Keratinocyte (primary cell): ENCODE measurements at places on chromosomes 4 and X. TPM values are rescaled to one million over a fixed set of nuclear protein-coding genes. Genes with fewer than 3 reads are reported as not detected.

PYURF gene
- 55.4 to 95.6 TPM (median 71.5 TPM) in 3 replicates for polyA plus RNA-seq

S100G gene
- polyA plus RNA-seq = not detected in 3 replicates

TLR3 gene
- polyA plus RNA-seq = 5.6 to 9.3 TPM (median 8.8 TPM) in 3 replicates

NPY2R gene
- polyA plus RNA-seq = not detected in 3 replicates

MEPE gene
- polyA plus RNA-seq = not detected in 3 replicates

STS gene
- 2.7 to 2.9 TPM (median 2.7 TPM) in 3 replicates for polyA plus RNA-seq

CCDC158 gene
- 0.01 TPM in 1 of 3 replicates, not detected in the others for polyA plus RNA-seq

ARSJ gene
- polyA plus RNA-seq = 11.5 to 15.7 TPM (median 13.8 TPM) in 3 replicates

MAGEC2 gene
- polyA plus RNA-seq = not detected in 3 replicates

ZNF711 gene
- 0.92 to 2.9 TPM (median 2.4 TPM) in 3 replicates for polyA plus RNA-seq

MTHFD2L gene
- 8.9 to 30.4 TPM (median 27.0 TPM) in 3 replicates for polyA plus RNA-seq

ADH1B gene
- polyA plus RNA-seq = not detected in 3 replicates

DAPP1 gene
- 70.1 to 80.3 TPM (median 73.1 TPM) in 3 replicates for polyA plus RNA-seq

IL2 gene
- polyA plus RNA-seq = not detected in 3 replicates

NXF2B gene
- polyA plus RNA-seq = not detected in 3 replicates

NEUROG2 gene
- polyA plus RNA-seq = not detected in 3 replicates

ANOS1 gene
- 2.9 to 4.9 TPM (median 4.0 TPM) in 3 replicates for polyA plus RNA-seq

MAGEA2B gene
- polyA plus RNA-seq = not detected in 3 replicates

RASGEF1B gene
- polyA plus RNA-seq = 0.45 to 0.98 TPM (median 0.68 TPM) in 3 replicates

AR gene
- polyA plus RNA-seq = 0.27 to 0.75 TPM (median 0.47 TPM) in 3 replicates

CYBB gene
- polyA plus RNA-seq = 0.03 TPM in 2 of 3 replicates, not detected in the other

ADGRL3 gene
- polyA plus RNA-seq = 0.16 to 0.55 TPM (median 0.18 TPM) in 3 replicates

TKTL2 gene
- polyA plus RNA-seq = not detected in 3 replicates

NIPAL1 gene
- 14.0 to 21.4 TPM (median 18.9 TPM) in 3 replicates for polyA plus RNA-seq

TEX13D gene
- not detected in 3 replicates for polyA plus RNA-seq

FHDC1 gene
- polyA plus RNA-seq = 0.96 to 2.1 TPM (median 1.6 TPM) in 3 replicates

ADRA2C gene
- 0.05 to 0.33 TPM (median 0.10 TPM) in 3 replicates for polyA plus RNA-seq

CLNK gene
- polyA plus RNA-seq = not detected in 3 replicates

RNF175 gene
- 0.04 to 0.08 TPM in 2 of 3 replicates, not detected in the other for polyA plus RNA-seq

NOX1 gene
- polyA plus RNA-seq = not detected in 3 replicates

NXF2 gene
- not detected in 3 replicates for polyA plus RNA-seq

BMX gene
- 0.04 to 0.09 TPM (median 0.06 TPM) in 3 replicates for polyA plus RNA-seq

IL15 gene
- 0.70 to 1.4 TPM (median 0.99 TPM) in 3 replicates for polyA plus RNA-seq

SLC25A53 gene
- polyA plus RNA-seq = 2.3 to 2.8 TPM (median 2.7 TPM) in 3 replicates

TRMT10A gene
- polyA plus RNA-seq = 5.1 to 8.2 TPM (median 6.4 TPM) in 3 replicates

AMBN gene
- not detected in 3 replicates for polyA plus RNA-seq

IL21 gene
- polyA plus RNA-seq = not detected in 3 replicates
